ENCODE measurements at places on chromosomes 1 and 21.

GRCh38 chr1:6982443-6982842 is 197.2 kb downstream of the CAMTA1 start:
- DNase-seq = no peak

DNA sequence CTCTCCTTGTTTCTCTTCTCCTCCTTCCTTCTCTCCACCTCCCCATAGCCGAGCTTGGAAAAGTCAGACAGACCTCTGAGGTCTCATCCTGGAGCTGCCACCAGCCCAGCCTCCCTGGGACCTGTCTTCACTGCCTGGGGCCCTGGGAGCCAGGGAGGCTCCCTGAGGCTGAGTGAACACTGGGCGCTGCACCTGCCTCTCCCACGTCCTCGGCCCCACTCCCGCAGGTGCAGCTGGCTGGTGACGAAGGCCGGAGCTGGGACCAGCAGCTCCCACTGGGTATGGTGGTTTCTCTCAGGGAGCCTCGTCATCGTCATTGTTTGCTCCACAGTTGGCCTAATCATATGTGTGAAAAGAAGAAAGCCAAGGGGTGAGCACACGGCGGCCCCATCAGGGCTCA is 5.3 kb downstream of the TNFRSF14 start:
- no peak for DNase-seq

DNA sequence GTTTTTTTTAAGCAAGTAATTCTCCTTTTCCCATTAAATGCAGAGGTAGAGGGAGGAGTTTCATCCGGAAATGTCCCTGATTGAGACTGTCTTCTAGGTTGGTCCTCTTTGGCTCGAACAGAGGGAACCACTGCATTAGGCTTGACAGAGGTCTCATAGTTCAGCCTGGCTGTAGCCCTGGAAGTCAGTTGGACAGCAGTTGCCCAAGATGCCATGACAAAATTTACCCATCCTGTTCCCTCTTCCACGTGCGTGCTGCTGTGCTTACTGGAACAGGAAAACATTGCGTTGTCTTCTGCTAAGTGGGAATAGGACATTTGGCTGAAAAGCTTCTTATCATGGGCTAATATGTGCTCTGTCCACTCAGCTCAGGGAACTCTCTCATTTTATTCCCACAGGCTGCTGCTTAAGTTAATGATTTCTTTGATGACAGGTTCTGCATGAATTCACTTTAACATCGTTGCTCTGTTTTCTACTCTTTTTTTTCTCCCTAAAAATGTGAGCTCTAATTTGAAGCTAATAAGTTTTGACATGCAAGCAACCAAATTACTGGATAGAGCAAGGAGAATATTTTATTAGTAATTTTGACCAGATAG is 18.0 kb downstream of the KCNK1 start:
- no peak for DNase-seq

DNA sequence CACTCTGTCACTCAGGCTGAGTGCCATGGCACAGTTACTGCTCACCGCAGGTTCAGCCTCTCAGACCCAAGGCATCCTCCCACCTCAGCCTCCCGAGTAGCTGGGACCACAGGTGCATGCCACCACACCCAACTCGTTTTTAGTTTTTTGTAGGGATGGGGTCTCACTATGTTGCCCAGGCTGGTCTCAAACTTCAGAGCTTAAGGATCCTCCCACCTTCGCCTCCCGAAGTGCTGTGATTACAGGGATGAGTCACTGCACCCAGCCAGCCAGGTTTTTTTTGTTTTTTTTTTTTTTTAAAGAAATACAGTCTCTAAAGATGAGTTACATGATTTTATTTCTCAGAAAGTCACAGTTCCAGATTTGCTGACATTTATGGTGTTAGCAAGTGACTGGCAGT is 29.0 kb downstream of the BACE2 start:
- DNase-seq = no peak

DNA sequence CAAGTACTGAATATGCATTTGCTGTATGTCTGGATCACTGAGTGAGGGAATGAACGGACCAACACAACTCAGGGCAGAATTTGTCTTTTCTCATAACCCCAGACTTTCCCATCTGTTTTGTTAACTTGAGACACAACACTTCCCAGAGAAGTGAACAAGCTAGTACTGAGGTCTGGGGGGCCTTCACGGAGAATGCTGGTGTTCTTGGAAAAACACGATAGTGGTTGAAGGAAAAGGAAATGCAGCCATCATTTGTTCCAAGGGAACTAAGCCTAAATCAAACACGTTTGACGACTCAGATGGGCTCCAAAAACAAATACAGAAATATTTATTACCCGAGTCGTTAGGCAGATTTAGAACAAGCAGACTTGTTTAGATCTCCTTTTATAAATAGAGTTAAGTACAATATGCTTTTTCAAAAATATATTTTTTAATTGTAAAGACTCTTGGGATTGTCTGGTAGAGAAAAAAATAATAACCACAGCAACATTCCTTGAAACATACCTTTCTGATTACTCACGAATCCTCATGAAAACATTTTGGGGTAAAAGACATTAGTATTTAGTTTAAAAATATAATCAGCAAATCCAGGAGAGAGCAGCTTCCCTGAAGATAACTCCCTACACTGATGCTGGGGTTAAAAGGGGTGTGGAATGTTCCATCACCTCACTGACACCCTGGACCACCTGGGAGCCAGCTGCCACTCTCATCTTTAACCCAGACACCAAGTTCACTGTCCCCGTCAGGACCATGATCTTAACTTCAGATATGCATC is 427.7 kb upstream of the RUNX1 start:
- DNase-seq = no peak

GRCh38 chr1:43121256-43121900 is 50.7 kb downstream of the EBNA1BP2 start:
- no peak for DNase-seq

DNA sequence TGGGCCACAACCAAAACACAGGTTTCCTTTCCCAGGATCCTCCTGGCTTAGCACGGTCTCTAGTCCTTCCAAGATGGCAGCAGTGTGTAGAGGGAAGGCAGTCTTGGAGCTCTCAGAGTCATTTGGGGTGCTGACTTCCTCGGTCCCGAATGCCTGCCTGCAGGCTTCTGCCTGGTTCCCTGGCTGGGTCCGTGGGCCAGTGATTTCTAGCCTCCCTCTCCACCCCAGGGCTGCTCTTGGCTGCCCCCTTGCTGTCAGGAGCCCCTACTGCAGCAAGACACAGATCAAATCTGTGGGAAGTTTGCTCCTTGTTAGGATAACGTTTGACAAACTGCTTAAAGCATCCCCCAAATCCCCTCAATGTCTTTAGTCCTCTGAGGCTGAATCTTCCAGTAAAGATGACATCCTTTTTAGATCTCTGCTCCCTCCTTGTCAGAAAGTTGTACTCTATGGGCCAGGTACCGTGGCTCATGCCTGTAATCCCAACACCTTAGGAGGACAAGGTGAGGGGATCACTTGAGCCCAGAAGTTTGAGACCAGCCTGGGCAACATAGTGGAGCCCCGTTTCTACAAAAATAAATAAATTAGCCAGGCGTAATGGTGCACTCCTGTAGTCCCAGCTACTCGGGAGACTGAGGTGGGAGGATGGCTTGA is 272.5 kb downstream of the RRAGC start:
- peak; percentile 8 for DNase-seq

DNA sequence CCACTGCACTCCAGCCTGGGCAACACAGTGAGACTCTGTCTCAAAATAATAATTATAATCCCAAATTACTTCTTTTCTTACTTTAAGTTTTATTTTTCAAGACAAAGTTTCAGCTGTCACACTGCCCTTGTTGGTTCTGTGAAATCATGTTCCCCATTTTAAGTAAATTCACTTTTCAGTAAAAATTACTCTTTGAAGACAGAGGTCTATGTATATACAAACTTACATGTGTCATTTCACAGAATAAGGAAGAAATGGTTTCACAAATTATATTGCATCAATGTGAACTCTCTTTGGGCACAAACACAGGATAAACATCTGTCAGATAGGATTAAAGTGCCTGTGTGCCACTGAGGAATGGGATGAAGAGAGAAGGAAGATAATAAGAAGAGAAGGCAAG is 33.1 kb upstream of the ETS2 start:
- no peak for DNase-seq

GRCh38 chr1:68293609-68294366 is 61.5 kb upstream of the WLS start:
- no peak for DNase-seq

DNA sequence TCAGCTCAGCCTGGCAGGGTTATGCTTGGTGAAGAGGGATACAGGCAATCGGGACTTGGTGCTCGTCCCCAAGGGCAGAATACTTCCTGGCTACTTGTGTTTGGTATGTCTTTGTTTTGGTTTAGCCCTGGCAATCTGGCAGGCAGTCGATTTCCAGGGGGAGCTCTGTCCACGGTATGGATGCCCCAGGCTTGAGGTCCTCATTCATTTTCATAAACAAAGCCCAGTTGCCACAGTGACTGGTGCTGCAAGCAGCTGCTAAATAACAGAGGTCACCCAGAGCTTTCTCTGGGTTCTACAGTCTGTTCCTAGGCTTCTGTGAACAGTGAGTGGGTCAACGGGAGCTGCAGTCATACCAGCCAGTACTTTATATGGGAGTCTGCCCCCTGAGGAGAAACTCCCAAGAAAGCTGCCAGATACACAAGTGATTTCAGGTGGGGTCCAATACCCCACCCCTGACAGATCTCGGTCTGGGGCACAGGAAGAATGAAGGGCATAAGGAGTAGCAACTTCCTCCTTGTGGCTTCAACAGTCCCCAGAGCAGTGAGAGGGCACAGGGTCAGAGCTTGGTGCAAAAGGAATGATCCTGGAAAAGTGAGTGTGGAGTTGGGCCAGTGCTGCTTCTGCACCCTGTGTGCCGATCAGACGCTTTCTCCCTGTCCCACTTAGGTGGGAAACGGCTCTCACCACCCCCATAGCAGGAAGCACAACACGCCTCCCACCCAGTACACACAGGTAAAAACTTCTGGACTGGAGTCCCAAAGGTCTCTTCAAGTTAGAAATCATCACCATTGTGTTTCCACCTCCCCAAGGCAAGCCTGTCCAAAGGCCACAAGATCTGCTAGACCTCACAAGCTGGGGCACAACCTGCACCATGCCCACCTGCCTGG is 55.5 kb downstream of the TGFBR3 start:
- DNase-seq = peak; percentile 51

DNA sequence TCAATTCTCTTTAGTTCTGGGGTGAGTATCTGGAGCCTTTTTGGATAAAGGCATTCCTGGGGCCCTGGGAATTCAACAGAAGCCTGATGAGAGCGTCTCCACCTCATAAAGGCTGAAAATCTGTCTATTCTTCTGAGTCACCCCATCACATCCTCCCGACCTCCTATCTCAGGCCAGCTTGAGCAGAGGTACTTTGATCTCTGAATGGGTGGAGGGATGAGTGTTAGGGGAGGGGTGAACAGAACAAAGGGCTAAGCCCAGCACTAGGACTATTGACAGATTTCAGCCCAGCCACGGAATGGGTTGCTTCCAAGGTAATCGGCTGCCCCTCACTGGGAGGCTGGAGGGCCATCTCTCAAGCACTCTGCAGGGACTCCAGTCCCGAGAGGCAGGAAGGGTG is 2.5 kb upstream of the MYBPH start:
- no peak for DNase-seq

DNA sequence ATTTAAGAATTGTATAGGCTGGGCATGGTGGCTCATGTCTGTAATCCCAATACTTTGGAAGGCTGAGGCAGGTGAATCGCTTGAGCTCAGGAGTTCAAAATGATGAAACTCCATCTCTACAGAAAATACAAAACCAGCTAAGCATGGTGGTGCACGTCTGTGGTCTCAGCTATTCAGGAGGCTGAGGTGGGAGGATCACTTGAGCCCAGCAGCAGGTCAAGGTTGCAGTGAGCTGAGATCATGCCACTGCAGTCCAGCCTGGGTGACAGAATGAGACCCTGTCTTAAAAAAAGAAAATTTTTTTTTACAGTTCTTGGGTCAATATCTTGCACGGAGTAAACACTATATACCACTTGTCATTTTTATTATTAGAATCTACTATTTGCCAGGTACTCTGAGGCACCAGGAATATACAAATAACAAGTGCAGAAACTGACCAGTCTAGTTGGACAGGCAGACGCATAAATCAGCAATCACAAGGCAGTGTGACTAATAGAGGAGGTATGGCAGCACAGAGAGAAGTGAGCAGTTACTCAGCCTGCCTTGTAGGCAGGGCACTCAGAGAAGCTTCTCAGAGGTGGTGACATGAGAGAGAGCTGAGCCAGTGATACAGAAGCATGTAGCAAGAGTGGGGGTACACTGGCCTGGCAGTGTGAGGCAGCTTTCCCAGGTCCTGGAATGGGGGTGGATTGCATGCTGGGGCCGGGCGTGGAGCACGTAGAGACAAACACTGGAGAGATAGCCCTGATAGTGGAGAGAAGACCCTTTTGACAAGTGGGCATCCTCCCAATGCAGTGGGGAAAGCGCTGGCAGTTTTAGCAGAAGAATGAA is 8.0 kb downstream of the PHLDA3 start:
- DNase-seq = peak; percentile 85

- DNase-seq = no peak
These were observed 150.6 kb downstream of the SDCCAG8 start for GRCh38 chr1:243406424-243406823.

DNA sequence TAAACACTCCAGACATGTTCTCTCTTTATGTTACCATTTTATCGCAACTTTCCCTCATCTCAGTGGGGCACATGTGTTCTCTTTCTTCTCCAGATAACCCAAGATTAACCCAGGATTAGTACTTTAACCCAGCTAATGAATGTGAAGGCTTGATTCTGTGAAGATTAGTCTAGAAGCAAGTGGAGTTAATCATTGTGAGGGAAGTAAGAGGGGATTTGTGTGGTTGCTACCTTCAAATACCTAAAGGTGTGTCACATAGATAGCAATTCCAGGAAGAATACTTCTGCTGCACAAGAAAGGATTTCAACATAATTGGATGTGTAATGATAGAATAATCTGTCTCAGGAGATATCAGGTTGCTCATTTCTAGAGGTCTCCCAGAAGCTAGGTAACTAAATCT is 327.1 kb downstream of the PBX1 start:
- no peak for DNase-seq

GRCh38 chr1:234114648-234115307 is 210.3 kb downstream of the SLC35F3 start:
- peak; percentile 66 for DNase-seq

DNA sequence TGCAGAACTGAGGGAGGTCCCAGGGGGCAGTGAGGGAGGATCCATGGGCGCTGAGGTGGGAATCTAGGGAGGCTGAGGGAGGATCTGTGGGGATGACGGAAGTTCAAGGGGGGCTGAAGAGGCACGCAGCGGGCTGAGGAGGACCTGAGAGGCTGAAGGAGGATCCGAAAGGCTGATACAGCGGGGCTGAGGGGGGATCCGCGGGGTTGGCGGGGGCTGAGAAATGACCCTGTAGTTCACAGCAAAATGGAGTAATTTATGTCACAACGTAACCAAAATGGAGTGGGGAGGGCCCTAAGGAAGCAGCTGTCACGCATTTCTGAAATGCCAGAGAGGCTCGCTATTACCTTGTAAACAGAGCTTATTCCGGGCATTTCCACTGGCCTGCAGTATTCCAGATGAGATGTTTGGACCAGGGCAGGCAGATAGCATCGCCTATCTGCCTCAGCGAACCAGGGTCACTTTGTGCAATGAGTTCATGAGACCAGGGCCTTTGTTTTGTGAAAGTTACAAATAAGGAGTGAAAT is 926 bp upstream of the MRPL55 start:
- DNase-seq = peak; percentile 26

All from LoVo (cell line).